Stimulated activated CD8-positive, alpha-beta memory T cell treated with anti-CD3 and anti-CD28 coated beads, Interleukin-15, amount 100 ng/mL, for 24 hours (primary cell): ENCODE measurements at places on chromosomes 3 and 15.

- DNase-seq = no peak
Observed at GRCh38 chr15:61888074-61888780, 172.0 kb downstream of the VPS13C start.

- no peak for DNase-seq
Observed at GRCh38 chr15:65214010-65214409, 2.7 kb upstream of the CILP start.

GRCh38 chr3:153026026-153026425, 136.0 kb upstream of the RAP2B start:
- no peak for DNase-seq

DNA sequence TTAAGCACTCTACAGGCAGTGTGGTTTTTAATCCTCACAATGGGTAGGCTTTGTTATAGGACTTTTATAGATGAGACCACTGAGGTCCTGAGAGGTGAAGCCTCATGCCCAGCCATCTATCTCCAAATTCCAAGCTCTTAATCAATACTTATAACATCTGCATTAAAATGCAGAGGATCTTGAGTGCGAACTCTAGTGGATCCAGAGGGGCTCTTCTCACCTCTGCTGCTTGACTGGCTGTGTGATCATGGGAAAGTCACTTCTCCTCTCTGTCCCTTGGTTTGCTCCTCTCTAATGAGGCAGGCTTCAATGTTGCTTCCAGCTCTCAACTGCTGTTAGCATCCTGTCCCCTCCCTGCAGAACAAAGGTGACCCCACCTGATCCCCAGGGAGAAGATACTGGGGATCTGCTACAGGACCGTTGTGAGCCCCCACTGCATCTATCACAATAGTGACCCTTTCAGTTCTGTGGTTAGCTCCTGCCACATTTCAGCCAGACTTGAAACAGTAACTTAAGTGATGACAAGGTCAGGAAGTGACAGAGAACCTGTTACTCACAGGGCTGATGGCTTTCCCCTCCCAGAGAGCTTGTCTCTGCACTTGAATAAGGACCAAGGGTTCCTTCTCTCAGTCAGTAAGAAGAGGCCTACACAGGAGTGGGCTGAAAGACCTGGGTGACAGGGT, 1.3 kb downstream of the SLC27A2 start:
- DNase-seq = no peak

DNA sequence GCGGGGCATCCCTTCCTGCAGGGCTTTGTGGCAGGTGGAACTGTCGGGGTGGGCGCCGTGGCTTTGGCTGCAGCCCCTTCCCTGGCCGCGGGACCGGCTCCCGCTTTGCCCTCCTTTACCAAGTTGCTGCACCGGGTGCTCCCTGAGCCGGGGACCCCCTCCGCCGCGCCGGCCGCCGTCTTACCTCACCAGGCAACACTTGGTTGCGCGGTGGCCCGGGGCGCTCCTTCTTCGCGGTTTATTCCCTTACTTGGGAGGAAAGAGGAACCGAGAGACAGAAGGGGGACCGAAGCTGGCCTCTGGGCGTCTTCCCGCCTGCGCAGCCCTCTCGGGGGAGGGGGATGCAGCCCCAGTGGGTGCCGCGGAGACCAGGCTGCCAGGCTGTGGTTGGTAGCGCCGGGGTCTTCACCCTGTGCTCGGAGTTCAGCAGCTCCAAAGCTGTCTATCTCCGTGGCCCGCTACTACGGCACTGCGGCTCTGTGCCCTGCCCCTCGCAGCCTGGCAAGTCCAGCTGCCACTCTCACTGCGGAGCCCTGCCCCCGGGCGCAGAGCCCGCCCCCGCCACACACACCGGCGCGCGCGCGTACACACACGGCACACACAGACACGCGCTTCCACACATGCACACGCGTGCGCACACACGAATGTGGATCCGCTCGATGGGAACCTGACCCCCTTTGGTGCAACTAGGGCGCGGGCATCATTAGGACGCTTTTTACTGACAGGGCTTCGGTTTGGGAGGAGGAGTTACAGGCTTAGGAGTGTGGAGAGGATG, at the start of gene DGKG:
Gene DGKG, minus strand, starts transcription at position 473 of the 775 bp plus-strand sequence. CDS start 41,775 bp downstream, outside the sequence.
- DNase-seq = no peak

DNA sequence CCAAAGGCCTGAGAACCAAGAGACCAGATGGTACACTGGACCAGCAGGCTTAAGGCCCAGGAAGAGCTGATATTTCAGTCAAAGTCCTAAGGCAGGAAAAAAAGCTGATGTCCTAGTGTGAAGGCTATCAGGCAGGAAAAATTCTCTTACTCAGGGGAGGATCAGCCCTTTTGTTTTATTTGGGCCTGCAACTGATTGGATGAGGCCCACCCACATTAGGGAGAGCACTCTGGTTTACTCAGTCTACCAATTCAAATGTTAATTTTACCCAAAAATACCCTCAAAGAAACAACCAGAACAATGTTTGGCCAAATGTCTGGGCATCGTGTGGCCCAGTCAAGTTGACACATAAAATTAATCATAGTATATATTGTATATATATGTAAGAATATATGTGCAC, 24.5 kb upstream of the MYRIP start:
- DNase-seq = no peak

DNA sequence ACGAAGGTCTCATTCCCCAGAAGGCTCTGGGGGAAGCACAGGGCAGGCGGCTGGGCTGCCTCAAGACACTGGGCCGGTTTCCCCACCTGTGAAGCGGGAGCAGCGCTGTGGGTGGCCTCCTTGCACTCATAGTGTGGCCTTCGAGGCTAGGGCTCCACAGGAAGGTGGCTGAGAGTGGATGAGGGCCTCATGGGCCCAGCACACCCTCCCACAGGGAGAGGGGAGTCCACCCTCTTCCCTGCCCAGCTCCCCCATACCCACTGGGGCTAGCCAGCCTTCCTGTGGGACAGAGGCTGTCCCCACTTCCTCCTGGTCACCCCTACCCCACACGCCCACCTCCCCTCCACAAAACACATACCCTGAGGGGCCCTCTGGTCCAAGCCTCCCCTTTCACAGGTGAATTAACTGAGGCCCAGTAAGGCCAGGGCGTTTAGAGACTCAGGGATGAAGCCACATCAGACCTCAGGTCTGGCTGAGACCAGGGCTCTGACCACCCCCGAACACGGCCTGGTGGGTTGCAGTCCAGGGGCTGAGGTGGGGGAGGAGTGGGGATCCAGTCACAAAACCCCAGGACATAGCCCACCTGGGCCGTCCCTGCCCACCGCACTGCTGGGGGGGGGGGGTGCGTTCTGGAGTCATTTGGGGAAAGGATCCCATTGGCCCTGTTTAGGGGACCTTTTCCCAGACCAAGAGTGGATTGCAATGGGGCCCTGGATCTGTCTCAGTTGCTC, 1.1 kb downstream of the ANPEP start:
- DNase-seq = no peak

DNA sequence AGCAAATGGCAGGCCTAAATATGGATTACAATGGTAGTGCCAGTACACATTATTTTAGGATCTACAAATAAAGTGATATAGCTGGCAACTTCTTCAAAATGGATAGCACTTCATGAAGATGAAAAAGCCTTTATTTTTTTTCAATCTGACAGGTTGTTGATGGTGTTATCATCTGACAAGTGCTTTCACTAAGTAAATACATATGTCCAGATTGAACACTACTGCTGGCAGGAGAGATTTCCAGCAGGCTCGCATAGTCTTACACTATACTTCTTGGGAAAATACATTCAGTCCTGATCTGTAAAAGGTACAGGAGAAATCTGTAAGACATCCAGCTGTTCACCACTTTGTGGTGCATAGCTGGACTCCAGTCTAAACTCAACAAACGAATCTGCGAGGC, 50.9 kb upstream of the ALCAM start:
- no peak for DNase-seq

DNA sequence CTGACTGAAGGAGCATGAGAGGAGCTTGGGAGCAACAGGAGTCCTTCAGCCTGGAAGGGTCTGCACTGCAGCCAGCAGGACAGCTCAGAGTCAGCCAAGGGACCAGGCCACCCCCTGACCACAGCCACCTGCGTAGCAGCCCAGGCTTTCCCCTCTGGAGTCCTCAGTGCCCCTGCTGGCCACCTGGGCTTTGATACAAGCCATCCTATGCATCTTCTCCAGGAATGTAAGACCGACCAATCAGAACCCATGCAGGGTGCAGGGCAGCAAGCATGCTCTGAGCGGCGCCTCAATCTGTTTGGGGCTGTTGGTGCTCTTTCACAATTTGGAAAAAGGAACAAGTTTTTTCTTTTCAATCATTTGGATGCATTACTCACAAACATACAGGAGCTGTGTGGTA, 52.0 kb downstream of the DZIP1L start:
- no peak for DNase-seq

- no peak for DNase-seq
Observed at GRCh38 chr3:70990723-70991122, 592.8 kb downstream of the FOXP1 start.

DNA sequence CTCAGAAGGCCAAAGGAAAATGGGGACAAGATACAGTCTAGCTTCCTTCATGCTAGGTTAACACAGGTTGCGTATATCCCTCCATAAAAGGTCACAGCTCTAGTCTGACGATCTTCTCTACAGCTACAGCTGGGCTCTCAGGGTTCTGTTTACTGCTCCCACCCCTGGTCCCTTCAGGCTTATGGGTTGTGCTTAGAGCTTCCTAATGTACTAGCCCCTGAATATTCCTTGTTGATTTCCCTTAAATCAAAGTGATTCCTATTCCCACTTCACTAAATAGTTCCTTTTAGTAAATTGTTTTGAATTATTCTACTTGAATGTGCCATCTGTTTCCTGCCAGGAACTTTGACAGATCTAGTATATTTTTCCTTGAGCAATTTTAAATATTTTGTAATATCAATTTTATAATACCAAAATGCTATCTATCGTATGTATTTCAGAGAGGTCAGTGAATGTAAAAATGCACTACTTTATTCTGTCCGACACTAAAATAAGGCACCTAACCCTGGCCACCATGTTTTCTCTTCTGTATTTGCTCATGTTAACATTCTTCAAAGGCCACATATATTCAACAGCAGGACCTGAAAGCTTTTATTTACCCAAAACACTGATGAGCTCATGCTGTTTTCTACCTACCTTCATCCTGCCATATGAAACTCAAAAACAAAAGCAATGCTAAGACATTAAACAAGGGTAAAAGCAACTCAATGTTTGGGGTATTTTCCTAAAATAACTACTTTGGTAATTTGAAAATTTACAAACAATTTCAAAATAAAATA, 92.8 kb upstream of the TGFBR2 start:
- DNase-seq = no peak
